Activated naive CD8-positive, alpha-beta T cell treated with anti-CD3 and anti-CD28 coated beads, Interleukin-2, amount 10 ng/mL, durations not matched to agents 7 days and 5 days (primary cell): ENCODE measurements at places on chromosomes 1 and 21. TPM values are rescaled to one million over a fixed set of nuclear protein-coding genes. Genes with fewer than 3 reads are reported as not detected.
A peak's percentile ranks its signal among the peaks of the same experiment; 100 is the strongest.

GRCh38 chr21:42059141-42059540 lies 12.0 kb upstream of the UMODL1 start:
- H3K4me3 ChIP-seq: no peak overlapping the region
- no peaks in the 10 kb centered on the region for H3K27me3 ChIP-seq
- H3K27ac ChIP-seq: no peak overlapping the region
- peaks cover 32% of the 10 kb centered on the region for H3K4me1 ChIP-seq
- no peaks in the 10 kb centered on the region for H3K36me3 ChIP-seq

DNA sequence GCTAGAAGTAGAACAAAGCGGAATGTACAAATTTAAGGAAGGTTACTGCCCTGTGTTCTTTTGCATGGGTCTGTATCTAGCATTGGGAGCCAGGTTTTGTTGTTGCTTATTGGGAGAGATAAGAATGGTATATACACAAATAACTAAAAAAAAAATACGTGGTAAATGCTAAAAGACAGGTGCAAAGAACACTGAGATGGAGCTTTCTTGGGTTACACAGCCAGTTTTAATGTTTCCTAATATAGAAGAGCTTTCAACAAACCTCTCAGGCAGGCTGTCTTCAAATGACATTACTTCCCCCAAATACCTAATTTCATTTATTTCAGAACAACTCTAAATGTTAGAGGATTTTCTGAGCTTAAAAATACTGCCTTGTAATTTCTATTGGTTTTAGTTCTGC lies 1.4 kb upstream of the MDM4 start:
- peak overlapping the region; percentile 67 for H3K27ac ChIP-seq
- H3K36me3 ChIP-seq: peaks cover 27% of the 10 kb centered on the region
- peak overlapping the region; percentile 18 for H3K4me3 ChIP-seq
- H3K27me3 ChIP-seq: no peaks in the 10 kb centered on the region
- no peak for DNase-seq
- peaks cover 45% of the 10 kb centered on the region for H3K4me1 ChIP-seq

- H3K27me3 ChIP-seq: no peaks in the 10 kb centered on the region
- peaks cover 10% of the 10 kb centered on the region for H3K4me1 ChIP-seq
- H3K4me3 ChIP-seq: no peak overlapping the region
- peaks cover 7% of the 10 kb centered on the region for H3K36me3 ChIP-seq
- no peak overlapping the region for H3K27ac ChIP-seq
Observed at GRCh38 chr1:145908653-145909052, 1.2 kb downstream of the ITGA10 start.

DNA sequence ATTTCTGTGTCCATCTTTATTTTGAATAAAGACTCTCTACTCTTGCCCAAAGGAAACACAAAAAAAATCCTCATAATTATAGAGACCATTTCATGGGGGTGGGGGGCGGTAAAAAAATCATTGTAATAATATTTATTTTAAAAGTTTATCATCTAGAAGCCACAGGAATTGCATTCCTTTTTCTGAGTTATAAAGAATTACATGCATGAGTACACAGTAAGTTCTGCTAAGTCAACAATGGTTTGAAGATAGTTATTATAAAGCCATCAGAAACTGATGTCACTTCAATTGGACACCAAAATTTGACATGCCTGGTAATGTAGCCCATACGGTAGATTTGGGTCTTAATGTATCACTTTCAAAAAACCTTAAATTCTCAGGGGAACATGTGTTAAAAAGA lies 478.1 kb upstream of the NR5A2 start:
- no peak for DNase-seq
- H3K27ac ChIP-seq: no peak overlapping the region
- no peaks in the 10 kb centered on the region for H3K36me3 ChIP-seq
- H3K4me1 ChIP-seq: no peaks in the 10 kb centered on the region
- H3K27me3 ChIP-seq: peaks cover 4% of the 10 kb centered on the region

DNA sequence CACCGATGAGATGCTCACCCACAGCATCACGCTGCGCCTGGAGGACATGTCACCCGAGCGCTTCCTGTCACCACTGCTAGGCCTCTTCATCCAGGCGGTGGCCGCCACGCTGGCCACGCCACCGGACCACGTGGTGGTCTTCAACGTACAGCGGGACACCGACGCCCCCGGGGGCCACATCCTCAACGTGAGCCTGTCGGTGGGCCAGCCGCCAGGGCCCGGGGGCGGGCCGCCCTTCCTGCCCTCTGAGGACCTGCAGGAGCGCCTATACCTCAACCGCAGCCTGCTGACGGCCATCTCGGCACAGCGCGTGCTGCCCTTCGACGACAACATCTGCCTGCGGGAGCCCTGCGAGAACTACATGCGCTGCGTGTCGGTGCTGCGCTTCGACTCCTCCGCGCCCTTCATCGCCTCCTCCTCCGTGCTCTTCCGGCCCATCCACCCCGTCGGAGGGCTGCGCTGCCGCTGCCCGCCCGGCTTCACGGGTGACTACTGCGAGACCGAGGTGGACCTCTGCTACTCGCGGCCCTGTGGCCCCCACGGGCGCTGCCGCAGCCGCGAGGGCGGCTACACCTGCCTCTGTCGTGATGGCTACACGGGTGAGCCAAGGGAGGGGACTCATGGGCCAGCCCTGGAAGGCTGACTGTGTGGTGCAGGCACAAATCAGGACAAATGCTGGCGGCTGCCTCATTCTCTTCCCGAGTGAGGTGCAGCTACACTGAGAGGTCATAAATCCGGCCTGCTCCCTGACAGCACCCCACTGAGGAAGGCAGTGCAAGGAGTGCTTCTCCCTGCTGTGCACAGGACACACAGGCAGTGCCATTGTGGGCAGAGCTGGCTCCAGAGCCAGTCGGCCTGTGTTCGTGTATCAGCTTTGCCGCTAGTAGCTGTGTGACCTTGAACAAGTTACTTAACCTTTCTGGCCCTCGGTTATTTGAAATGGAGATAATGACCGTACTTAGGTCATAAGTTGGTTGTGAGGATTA lies 9.4 kb downstream of the CELSR2 start:
- no peaks in the 10 kb centered on the region for H3K27me3 ChIP-seq
- H3K4me3 ChIP-seq: no peak overlapping the region
- no peak for DNase-seq
- H3K4me1 ChIP-seq: no peaks in the 10 kb centered on the region

DNA sequence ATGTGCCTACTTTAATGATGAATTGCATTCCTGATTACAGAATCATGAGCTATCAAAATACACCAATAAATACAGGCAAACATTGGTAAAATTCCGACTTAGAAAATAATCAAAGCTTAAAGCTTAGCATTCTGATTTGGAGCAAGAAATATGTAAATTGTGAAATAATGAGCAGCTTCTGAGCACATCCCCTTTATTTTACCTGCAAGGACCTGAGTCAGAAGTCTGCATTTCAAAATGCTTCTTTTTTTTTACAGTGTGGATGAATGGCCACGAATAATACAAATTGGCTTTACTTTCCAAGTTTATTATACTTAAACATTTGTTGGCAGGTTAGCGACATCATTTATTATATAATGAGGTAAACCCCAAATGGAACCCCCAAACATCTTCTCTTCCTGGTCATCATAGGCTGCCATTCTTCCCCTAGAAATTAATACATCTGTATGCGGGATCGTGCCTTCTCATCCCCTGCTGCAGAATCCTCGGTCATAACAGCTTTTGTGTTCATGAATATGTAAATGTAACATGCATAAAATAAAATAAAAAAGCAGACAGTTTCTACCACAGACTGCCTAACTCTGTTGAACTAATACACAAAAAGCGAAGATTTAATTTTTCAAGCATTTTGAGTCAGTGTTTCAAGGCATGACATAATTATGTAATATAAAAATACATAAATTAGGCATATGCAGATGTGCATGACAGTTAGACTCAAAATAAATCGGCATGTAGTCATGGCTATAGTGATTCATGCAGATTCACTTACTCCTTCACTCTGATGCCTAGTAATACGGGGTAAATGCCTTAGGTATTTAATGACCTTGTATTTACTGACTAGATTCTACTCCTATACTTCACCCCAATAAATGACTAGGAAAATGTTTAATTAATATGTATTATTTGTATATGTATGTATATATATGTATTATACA lies 339.7 kb downstream of the USP25 start:
- no peaks in the 10 kb centered on the region for H3K4me1 ChIP-seq
- H3K36me3 ChIP-seq: no peaks in the 10 kb centered on the region
- no peaks in the 10 kb centered on the region for H3K27me3 ChIP-seq
- no peak overlapping the region for H3K4me3 ChIP-seq
- DNase-seq: no peak

DNA sequence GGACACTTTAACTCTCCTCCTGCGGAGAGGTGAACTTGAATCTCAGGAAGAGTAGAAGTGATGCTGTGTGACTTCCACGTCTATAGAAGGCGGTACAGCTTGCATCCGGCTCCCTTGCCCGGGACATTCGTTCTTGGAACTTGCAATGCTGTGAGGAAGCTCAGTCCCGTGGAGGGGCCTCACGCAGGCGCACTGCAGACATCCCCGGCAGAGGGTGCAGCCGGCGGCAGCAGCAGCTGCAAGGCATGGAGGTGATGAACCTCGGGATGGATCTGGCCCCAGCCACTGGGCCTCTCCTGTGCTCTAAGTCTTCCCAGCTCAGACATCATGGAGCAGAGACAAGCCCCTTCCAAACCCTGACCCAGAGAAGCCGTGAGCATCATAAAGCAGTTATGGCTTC lies 61.8 kb upstream of the SOD1 start:
- H3K27ac ChIP-seq: no peak overlapping the region
- H3K4me1 ChIP-seq: no peaks in the 10 kb centered on the region
- H3K36me3 ChIP-seq: no peaks in the 10 kb centered on the region
- no peak overlapping the region for H3K4me3 ChIP-seq

GRCh38 chr1:233695901-233696300 lies 82.0 kb downstream of the KCNK1 start:
- H3K27ac ChIP-seq: no peak overlapping the region
- DNase-seq: no peak
- H3K4me1 ChIP-seq: no peaks in the 10 kb centered on the region
- no peaks in the 10 kb centered on the region for H3K36me3 ChIP-seq
- H3K27me3 ChIP-seq: no peaks in the 10 kb centered on the region

- H3K4me3 ChIP-seq: peak overlapping the region; percentile 91
- no peak for DNase-seq
- peaks cover 66% of the 10 kb centered on the region for H3K4me1 ChIP-seq
- H3K27me3 ChIP-seq: no peaks in the 10 kb centered on the region
- peak overlapping the region; percentile 98 for H3K27ac ChIP-seq
Observed at GRCh38 chr1:27523337-27524020, 33.5 kb upstream of the WASF2 start.

DNA sequence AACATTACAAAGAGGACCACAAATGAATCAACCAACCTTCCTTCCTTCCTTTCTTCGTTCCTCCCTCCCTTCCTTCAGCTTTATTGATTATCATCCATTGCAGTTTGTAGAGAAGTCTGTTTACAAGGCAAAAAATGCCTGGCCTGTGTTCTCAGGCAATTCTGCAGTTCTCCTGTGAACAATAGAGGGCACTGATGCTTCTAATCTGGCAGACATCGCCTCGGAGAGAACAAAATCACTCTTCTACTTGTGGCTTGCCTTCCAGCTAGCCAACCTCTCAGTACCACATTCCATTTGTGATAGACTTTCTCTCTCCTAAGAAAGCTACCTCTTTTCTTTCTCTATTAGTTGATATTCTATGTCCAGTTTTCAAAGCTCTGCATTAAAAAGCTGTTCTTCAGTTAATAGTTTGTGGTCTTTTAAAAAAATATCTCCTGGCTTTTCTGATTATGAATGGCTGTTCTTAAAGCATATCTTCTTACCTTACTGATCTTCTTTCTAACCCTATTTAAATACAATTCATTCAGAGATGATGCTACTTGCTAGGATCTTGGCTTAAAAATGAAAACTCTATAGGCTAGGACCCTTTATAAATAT lies 26.9 kb upstream of the ESRRG start:
- no peaks in the 10 kb centered on the region for H3K27me3 ChIP-seq
- no peak for DNase-seq
- no peaks in the 10 kb centered on the region for H3K36me3 ChIP-seq
- H3K4me3 ChIP-seq: no peak overlapping the region
- no peaks in the 10 kb centered on the region for H3K4me1 ChIP-seq

DNA sequence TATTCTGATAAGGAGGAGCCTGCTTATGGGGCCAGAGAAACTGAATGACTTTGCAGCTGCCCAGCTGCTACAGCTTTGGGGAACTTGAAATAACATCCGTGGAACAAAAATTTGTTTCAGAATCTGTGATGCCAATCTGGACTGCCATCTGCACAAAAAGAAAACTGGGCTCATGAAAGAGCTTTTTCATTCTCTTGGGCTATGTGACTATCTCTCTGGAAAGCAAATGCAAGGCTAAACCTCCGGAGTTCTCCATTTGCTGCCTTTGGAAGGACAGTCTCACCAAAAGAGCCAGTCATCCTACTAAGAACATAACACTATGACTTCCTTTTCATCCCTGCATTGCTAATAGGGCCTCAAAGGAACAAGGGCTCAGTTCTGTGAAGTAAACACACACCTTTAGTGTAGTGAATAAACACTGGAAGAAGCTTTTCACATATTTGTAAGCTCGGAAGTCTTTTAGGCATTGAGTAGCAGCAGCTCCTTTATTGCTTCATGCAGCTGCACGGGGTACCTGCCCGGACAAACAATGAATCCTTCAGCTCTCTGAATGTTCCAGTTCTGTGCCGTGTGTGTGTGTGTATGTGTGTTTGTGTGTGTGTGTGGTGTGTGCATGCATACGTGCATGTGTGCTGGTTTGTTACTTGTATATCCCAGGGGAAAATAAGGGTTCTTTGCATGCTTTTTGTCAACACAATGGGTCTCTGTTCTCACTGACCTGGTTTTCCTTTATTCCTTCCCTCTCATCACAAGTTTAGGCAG lies 255.5 kb upstream of the SGIP1 start:
- H3K27me3 ChIP-seq: no peaks in the 10 kb centered on the region
- H3K4me3 ChIP-seq: peak overlapping the region; percentile 36
- H3K4me1 ChIP-seq: peaks cover 78% of the 10 kb centered on the region
- DNase-seq: no peak
- H3K27ac ChIP-seq: peak overlapping the region; percentile 59
- H3K36me3 ChIP-seq: peaks cover 2% of the 10 kb centered on the region

- no peaks in the 10 kb centered on the region for H3K27me3 ChIP-seq
- H3K36me3 ChIP-seq: peaks cover 4% of the 10 kb centered on the region
- H3K4me3 ChIP-seq: no peak overlapping the region
- DNase-seq: no peak
- no peaks in the 10 kb centered on the region for H3K4me1 ChIP-seq
Observed at GRCh38 chr1:87077959-87078639, 163.7 kb downstream of the HS2ST1 start.

DNA sequence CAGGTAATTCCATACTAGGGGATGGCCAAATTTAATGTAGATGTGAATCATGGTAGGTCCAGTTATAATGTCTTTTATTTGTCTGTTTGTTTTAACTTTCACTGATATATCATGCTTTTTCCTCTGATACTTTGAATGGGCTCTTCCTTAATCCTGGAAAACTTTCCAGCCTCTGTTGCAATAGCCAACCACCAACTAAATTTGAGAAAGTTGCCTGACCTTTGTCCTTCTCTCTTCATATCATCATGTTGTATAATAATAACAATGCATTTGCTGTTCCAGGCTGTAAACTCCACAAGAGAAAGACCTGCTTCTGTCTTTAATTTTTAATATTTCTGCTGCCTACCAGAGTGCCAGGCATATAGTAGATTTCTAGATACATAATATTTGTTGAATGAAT lies 146.1 kb downstream of the HMCN1 start:
- H3K27me3 ChIP-seq: no peaks in the 10 kb centered on the region
- DNase-seq: no peak
- no peaks in the 10 kb centered on the region for H3K4me1 ChIP-seq
- H3K36me3 ChIP-seq: no peaks in the 10 kb centered on the region
- H3K27ac ChIP-seq: no peak overlapping the region

The CHI3L1 gene
- 0.53 TPM for total RNA-seq

The SPATA21 gene
- total RNA-seq: not detected

The BARHL2 gene
- not detected for total RNA-seq

The VASH2 gene
- not detected for total RNA-seq

The DVL1 gene
- 35.5 TPM for total RNA-seq

The FAM131C gene
- 4.1 TPM for total RNA-seq
